Psoas muscle (tissue), 8 donors: ENCODE measurements at places on chromosomes 13 and 19. TPM values are rescaled to one million over a fixed set of nuclear protein-coding genes. Genes with fewer than 3 reads are reported as not detected.

GRCh38 chr13:69391756-69392155, 715.9 kb upstream of the ATXN8OS start:
- H3K4me1 ChIP-seq = no peaks in the 10 kb centered on the region
- H3K27ac ChIP-seq = no peak overlapping the region

DNA sequence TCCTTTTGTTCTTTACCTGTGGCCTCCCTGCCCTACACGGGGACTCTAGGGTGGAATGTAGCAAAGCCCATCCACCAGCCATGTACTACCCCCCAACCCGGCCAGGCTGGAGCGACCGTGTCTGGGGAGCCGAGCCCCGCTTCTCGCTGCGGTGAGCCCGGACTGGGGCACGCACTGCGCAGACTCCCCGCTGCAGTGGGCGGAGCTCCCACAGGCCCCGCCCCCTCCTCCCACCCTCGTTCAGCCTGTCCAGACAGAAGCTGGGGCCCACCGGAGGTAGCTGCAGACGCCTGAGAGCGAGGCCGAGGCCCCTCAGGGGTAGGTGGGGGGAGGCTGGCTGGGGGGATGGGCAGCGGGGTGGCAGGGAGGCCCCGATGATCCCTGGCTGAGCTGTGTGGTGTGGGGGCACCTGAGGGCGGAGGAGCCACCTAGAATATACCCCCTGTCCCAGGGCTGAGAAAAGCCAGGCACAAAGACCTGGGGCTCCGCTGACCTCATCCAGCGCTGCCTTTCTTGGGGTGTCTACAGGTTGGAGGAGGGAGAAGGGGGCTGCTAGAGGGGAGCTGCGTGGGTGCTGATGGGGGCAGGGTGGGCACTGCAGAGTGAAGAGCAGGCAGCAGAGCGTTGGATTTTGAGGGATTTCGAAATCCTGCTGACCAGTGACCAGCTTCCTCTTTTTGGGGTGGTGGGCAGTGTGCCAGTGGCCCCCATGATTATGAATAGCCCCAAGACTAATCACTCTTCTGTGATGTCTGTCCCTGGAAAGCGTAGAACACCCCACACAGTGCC, 17.3 kb downstream of the PLD3 start:
- peak overlapping the region; percentile 17 for H3K4me3 ChIP-seq
- no peaks in the 10 kb centered on the region for H3K27me3 ChIP-seq
- peaks cover 9% of the 10 kb centered on the region for H3K4me1 ChIP-seq

- DNase-seq = no peak
- H3K36me3 ChIP-seq = no peaks in the 10 kb centered on the region
- no peak overlapping the region for H3K4me3 ChIP-seq
- H3K27ac ChIP-seq = peak overlapping the region; percentile 27
- H3K4me1 ChIP-seq = peaks cover 85% of the 10 kb centered on the region
These were observed 11.1 kb downstream of the ZC3H4 start for GRCh38 chr19:47102346-47103060.

- DNase-seq = no peak
- H3K27ac ChIP-seq = peak overlapping the region; percentile 95
- H3K27me3 ChIP-seq = no peaks in the 10 kb centered on the region
- no peaks in the 10 kb centered on the region for H3K4me1 ChIP-seq
These were observed 538 bp downstream of the ZNF428 start for GRCh38 chr19:43618921-43619261.

GRCh38 chr13:44263751-44264620, 109.6 kb upstream of the SERP2 start:
- no peak overlapping the region for H3K4me3 ChIP-seq
- H3K36me3 ChIP-seq = no peaks in the 10 kb centered on the region
- no peaks in the 10 kb centered on the region for H3K27me3 ChIP-seq

GRCh38 chr13:32229443-32229842, 85.7 kb downstream of the ZAR1L start:
- H3K4me1 ChIP-seq = no peaks in the 10 kb centered on the region
- H3K27me3 ChIP-seq = no peaks in the 10 kb centered on the region
- no peak overlapping the region for H3K4me3 ChIP-seq
- peaks cover 92% of the 10 kb centered on the region for H3K36me3 ChIP-seq
- no peak for DNase-seq

DNA sequence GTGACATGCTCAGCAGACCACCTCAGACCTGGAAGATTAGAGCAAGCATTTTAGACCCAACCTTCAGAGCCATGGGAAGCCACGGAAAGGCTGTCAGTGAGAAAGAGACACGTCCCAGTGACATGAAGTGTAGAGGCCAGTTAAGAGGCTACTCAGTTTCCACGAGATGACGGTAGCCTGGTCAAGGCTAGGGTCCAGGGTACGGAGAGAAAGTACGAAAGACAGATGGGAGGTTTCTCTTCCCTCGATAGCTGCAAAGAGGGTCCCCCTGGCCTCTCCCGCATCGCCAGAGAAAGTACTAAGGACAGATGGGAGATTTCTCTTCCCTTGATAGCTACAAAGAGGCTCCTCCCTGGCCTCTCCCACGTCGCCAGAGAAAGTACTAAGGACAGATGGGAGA, 8.6 kb downstream of the ZSCAN5A start:
- DNase-seq = no peak
- H3K27ac ChIP-seq = no peak overlapping the region
- H3K4me1 ChIP-seq = no peaks in the 10 kb centered on the region
- H3K36me3 ChIP-seq = peaks cover 32% of the 10 kb centered on the region

DNA sequence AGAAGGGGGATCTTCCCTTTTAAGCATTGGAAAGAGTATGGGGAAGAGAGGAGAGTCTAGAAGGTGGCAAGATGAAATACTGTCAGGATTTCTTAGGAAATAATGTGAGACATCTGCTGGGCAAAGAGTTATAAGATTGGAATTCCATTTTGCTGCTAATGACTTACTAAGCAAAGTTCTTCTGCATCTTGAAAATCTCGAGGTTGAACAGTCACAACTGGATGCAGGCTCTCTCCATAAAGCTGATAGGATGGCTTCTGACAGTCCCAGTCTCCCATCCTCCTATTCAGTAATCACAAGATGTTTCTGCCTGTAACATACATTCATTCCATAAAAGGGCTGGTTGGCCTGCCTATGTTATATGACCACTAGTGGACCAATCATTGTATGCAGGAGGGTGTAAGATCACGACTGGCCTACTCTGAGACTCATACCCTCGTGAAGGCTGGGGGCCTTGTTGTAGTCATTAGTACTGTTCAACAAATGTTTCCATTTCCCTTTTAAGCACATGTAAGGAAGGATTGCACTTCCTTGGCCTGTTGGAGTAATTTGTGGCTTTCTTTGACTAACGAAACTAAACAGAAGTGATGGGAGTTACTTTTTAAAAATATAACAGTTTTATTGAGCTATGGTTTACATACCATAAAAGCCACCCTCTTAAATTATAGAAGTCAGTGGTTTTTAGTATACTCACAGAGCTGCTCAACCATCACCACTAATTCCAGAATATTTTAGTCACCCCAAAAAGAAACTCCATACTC, 45.0 kb upstream of the TDRD3 start:
- H3K36me3 ChIP-seq = no peaks in the 10 kb centered on the region
- no peaks in the 10 kb centered on the region for H3K4me1 ChIP-seq
- no peaks in the 10 kb centered on the region for H3K27me3 ChIP-seq
- no peak for DNase-seq

Gene CATSPERD
- not detected for total RNA-seq

Gene KBTBD7
- total RNA-seq = 3.8 TPM

Gene GPC6
- 3.7 TPM for total RNA-seq

Gene LILRA1
- 0.53 TPM for total RNA-seq
